ENCODE measurements at places on chromosomes 12 and 14.

DNA sequence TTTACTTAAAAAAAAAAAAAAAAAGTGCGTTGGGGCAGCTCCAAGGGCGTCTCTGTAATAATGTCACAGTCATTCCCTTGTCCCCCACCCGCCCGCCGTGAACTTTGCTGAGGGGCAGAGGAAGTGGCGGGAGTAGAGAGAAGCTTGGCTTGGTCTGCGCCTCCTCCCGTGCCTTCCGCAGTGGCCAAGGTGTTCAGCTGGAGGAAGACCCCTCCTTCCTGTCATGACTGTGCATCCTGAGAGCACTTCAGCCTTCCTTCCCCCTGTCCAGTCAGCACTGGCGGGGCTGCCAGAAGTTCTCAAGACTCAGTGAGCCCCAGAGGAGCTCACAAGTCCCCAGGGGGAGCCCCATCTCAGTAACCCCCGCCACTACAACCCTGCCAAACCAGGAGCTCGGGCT lies 32.2 kb downstream of the AACS start:
- DNase-seq, result no peak

- DNase-seq, result no peak
Observed at GRCh38 chr14:69404883-69405282, 6.4 kb downstream of the SLC39A9 start.

DNA sequence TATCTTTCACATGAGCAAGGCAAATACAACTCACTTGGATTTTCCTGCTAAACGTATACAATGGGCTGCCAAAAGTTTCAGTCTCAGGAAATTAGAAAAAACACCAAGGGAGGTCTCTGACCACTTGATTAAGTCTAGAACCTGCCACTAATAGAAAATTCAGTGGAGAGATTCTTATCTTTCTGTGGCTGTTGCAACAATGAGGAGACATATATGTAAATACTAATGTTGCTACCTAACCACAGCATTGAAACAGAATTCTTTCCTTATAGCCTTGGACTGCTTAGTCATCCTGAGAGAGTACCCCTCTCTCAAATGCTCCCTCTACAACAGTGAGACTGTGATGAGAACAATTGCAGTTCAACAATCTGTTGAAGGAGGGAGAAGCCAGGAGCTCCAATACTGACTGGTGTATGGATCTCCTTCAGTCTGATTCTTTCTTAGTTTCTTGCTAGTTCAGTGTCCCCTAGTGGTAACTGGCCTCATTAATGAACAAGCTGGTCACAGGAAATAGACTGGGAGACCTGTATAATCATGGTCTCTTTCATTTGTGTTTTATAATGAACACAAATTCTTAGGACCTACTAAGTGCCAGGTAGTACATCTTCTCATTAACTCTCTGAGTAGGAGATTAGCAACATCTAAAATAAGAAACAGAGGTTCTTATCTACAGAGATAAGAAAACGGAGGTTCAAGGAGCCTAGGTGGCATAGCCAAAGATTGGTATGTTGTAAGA lies 164.5 kb downstream of the SLC38A4 start:
- peak; percentile 94 for DNase-seq

DNA sequence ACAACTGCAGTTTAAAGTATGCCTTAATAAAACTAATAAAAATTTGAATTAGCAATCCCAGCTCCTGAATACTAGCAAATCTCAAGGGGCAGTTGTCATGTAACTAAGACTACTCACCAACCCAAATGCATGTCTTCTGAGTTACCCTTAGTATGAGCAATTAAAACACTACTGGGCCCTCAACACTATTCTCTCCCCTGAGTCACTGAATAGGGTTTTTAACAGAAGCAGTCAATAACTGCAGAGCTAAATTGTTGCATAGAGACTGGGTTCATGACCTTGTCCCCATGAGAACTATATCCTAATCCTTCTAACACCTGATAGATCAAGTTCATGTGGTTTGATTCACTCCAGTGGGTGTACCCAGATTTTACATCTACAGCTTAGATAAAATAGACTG lies 38.8 kb downstream of the MDM1 start:
- no peak for DNase-seq

- no peak for DNase-seq
Observed at GRCh38 chr14:32719601-32720000, 219.1 kb upstream of the NPAS3 start.

DNA sequence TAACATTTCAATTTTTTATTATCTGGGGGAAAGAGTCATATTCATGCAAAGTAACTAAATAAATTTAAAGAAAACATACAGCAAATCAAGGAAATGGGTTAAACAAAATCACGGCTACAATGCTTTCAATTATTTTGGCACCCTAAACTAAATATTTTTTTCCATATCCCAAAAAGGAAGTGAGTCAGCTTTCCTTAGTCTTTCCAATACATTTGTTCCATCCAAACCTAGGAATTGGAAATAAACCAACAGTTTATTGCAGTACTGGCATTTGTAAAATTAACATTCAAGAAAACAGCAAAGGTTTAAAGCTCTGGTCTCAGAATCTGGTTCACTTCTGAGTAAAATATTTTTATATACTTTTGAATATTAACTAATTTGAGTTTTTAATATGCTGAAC lies 89.2 kb downstream of the BCL2L14 start:
- no peak for DNase-seq

DNA sequence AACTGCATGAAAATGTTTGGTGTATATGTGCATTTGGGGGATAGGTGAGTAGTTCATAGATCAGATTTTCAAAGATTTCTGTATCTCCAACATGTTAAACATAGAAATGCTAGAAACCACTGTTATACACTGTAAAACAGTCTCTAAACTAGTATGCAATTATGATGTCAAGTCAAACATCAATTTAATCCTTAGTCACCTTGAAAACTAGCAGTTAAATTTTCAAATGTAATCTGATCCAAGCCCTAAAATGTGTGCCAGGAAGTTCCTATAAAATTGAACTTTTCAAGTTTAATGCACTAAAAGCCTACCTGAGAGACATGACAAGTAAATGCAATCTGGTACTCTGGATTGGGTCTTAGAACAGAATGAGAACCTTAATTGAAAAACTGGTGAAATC lies 14.5 kb downstream of the SLC35F4 start:
- DNase-seq, result no peak

GRCh38 chr12:27355486-27355885 lies 22.9 kb downstream of the BMAL2 start:
- no peak for DNase-seq

DNA sequence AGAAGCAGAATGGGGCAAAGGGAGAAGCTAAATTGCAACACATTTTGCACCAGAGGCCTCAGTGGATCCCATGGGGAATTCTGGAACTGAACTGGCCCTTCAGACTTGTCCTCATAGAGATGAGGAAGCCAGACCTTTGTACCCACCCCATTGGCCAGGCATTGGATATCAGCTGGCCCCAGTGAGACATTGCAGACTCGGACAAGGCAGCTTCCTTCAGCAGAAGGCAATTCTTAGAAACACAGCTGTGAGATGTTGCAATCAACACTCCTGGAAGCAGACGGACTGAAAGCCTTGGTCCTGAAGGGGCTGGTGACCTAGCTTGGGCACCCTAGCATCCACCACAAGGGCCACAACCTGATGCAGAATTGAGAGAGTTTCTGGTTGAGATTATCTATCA lies 218.1 kb downstream of the MSRB3 start:
- DNase-seq, result no peak

- no peak for DNase-seq
Observed at GRCh38 chr12:20822415-20822814, 11.9 kb downstream of the SLCO1B3 start.

DNA sequence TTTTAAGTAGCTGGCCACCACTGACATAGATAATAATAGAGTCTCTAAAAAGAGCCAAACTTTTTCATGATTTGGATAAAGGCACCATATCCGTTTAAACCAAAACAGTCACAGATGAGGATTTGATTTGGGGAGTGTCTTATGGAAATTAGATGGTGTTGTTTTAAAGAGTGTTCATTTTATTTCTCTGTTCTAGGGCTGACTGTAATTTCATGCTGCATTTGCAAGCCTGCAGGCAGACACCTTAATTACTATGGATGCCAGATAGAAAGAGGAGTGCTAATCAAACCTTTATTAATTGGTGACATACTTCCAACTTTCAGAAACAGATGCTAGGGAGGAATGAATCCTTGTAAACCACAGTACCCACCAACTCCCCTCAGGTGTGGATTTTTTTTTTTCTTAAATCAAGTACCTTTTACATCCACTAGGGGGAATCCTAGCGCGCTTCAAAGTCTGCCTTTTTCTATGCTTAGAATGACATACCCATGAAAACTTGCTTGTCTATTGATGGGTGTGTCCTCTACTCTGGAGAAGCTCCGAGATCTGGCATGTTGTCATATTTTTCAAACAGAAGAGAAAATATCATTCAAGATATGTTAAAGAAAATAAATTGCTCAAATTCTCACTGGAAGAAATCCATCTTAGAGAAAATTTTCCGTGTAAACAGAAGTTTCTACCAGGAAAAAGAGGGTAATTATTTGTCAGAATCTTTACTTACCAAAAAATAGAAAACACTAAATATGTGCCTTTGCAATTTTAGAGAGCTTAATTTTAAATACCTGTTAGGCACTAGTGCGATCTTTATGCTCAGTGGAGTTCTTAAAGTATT lies 14.2 kb upstream of the PLXNC1 start:
- DNase-seq, result peak; percentile 65

- no peak for DNase-seq
Observed at GRCh38 chr12:16763901-16764300, 157.9 kb upstream of the LMO3 start.

DNA sequence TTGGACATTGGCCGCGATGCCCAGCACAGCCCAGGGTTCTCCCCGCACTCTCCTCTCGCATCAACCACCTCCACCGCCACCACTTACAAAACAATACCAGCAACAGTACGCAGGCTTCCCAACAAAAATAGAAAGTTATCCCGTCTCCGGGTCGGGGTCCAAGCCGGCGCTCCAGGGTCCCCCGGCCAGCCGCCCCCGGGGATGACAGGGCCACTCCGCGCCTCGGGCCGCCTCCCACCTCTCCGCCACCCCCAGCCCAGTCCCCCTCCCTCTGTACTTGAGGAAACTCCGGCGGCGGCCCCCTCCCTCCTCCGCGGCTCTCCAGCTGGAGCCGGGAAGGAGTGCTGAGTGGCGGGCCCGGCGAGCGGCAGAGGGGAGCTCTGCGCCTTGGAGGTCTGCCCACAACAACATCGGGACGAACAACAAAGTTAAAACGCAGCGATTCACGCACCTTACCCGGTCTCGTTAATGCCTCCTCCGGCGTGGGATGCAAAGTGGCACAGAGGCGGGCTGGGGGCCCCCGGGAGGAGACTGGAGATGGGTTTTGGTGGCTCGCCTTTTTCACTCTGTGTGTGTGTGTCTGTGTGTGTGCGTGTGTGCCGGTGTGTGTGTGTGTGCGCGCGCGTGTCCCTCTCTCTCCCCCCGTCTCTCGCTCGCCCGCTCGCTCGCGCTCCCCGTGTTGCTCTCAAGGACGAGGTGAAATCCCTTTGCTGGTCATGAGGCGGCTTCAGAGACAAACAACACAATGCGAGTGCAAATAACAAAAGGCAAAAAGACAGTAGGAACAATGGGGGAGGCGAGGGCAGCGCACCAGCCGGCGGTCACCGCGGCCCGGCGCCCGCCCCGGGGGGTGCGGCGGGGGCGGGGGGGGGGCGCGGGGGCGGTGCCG lies 386.8 kb downstream of the BCAT1 start:
- DNase-seq, result no peak

- DNase-seq, result no peak
Observed at GRCh38 chr14:30748343-30748742, 126.0 kb upstream of the COCH start.

DNA sequence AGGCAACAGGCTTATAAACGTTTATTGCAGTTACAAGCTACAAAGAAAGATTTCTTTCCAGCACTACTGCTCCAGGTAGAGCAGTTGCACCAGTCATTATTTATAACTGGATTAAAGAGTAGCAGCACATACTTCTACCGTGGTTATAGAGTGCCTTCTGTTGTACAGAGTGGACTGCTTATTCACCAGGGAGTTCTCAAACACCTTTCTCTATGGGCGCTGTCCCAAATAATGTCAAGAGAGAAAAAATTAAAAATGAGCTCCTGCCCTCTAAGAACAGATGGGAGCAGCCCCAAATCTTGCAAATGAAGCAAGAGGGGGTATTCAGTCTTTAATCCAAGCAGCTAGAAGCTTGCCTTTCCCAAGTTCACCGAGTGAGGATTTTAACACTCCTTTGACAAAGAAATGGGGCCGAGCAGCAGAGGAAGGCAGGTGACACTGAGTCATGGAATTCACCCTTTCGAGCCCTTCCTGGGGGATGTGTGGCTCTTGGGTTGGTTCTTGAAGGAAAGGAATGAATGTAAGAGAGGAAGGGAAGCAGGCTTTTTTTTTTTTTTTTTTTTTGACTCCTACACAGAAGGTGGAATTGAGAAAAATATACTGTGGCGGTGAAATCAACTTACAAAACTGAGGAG lies 181.2 kb downstream of the PRKCH start:
- DNase-seq, result no peak

GRCh38 chr14:35353409-35354172 lies 51.0 kb downstream of the NFKBIA start:
- DNase-seq, result no peak

DNA sequence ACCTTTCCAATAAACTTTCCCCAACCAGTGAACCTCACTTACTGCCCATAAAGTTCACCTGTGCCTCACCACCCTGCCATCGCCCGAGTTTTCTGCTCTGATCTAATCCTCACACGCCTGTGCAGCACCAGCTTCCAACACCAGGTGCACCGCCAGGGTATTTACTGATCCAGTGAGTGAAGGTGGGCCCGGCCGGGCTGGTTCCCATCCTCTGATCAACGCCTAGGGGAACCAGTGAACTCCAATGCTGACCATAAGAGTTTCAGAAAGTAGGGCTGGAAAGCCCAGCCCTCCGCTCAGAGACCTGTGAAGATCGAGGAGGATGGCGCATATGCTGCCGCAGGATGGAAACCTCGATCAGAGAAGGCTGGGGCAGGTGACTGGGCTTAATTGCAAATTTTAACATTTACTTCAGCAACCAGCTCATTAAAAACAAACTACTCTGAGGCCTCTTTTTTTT lies 685 bp upstream of the MYL6B start:
- no peak for DNase-seq

DNA sequence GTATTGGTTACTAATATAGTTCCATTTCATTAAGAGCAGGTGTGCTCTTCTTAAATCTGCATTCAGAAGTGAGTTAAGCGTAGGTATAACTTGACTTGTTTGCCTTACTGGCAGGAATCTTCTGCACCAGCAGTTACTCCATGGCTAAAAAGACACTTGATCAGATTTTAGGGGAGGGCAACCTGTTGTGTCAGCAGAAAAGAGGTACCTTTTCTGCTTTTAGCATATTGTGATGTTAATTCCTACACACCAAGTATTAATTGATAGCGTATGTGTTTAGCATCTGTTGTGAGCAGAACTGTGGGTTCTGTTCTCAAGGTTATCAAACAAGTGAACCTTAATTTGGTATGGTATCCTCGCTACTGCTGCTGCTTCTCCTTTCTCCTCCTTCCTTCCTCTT lies 38.3 kb downstream of the TTLL5 start:
- no peak for DNase-seq

DNA sequence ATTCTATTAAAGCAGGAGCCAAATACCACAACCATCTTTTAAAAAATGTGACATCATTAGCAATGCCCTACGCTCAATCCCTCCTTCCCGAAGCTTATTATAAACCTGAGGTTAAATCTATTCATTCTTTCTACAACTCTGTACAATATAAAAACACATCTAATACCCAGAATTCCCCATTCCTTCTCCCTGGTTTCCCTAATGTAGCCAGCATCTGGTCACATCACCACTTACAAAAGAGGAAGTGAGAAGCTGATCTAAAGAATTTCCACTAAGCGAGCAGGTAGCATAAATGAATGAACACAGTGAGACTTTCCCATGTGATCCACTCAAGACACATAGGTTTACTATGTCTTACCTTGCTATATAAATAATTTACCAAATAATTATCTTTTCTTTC lies 90.4 kb downstream of the LRP6 start:
- DNase-seq, result no peak
